ENCODE measurements at places on chromosomes 2 and 18.

GRCh38 chr2:18262601-18263000, 297.9 kb downstream of the RDH14 start:
- DNase-seq: no peak

DNA sequence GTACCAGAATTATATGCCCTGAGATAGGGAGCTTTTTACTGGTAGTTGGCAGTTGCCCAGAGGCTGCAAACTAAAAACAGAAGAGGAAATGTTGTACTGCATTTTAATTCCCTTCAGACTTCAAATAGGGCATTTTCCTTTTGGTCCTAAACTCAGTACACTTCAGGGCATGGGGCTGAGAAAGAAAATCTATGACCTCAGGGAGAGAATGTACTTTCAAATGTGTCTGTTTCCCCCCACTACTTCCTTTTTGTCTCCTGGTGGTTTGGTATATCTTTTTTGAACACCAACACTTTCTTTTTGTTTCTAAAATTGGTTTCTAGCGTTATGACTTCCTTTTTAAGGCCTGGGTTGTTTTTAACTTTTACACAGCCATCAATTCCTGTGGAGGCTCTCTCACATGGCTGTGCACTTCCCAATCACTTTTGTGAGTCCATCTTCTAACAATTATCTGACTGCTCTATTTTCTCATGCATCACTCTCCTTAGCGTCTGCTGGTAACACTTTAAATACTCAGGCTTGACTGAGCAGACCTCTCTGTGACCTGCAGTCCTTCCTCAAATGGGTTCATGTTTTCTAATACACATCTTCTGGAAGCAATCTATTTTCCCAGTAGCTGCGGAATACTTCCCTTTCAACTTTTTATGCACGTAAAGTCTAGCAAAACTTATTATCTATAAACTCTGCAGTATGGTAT, 596.0 kb downstream of the LRP1B start:
- DNase-seq: no peak

DNA sequence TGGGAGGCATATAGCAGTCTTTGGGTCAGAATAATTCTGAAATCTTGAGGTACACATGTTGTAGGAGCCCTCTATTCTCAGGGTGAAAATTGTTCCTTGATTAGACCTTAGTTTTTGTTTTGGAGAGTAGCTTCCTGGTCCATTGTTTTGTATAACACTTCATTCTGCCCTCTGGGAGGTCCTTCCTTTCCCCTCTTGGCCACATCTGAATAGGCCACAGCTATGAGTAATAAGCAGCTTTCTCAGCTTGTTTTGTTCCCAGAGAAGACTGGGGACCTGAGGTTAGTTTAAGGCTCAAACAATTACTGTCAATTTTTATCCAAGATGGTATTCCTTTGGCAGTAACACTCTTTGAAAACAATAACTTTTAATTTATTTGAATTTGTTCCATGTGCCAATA, 72.6 kb upstream of the NOL4 start:
- peak; percentile 10 for DNase-seq

- no peak for DNase-seq
These were observed 22.7 kb upstream of the RNF149 start for GRCh38 chr2:101331202-101331601.
